ENCODE measurements at places on chromosomes 7 and 10.

DNA sequence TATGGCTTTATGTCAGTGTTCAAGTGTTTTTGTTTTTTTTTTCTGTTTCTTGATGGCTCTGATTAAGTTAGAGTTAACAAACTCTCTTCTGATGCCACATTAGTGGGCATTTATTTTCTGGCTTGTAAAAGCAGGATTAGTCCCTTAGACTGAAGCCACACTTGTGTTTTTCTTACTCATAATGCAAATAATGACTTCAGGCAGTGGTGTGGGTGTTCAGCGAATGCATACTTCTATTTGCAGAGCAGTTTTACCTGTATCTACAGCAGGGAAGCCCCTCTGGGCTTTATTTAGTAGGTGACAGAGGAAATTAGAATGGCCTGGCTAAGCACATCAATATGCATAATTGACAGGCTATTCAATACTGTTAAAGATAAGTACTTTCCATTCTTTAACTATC is 79.9 kb downstream of the CNNM2 start:
- no peak for DNase-seq

- no peak for DNase-seq
Observed at GRCh38 chr7:83204715-83205114, 42.0 kb upstream of the PCLO start.

GRCh38 chr7:151248346-151249033 is at the start of gene SMARCD3:
TSS of gene SMARCD3 (minus strand) at chr7:151248694. CDS start at chr7:151248562, 132 bp downstream.
- no peak for DNase-seq

GRCh38 chr10:71698737-71699136 is 20.8 kb downstream of the C10orf105 start:
- no peak for DNase-seq

GRCh38 chr7:101507791-101508252 is 121.3 kb downstream of the MYL10 start:
- DNase-seq: peak; percentile 22

GRCh38 chr10:8534891-8535290 is 480.4 kb downstream of the GATA3 start:
- DNase-seq: no peak

GRCh38 chr10:79401015-79401921 is 44.2 kb downstream of the ZCCHC24 start:
- no peak for DNase-seq

DNA sequence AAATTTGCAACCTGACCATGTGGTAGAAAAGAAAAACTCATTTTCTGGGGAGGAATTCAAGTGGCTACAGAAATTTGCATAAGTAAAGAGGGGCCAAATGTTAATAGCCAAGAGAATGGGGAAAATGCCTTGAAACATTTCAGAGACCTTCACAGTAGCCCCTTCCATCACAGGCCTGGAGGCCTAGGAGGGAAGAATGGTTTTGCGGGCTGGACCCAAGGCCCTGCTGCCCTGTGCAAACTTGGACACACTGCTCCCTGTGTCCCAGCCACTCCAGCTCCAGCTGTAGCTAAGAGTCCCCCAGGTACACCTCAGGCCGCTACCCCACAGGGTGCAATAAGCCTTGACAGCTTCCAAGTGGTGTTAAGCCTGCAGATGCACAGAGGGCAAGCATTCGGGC is 16.4 kb upstream of the DNAH11 start:
- DNase-seq: no peak

- DNase-seq: no peak
Observed at GRCh38 chr7:97555857-97556421, 175.9 kb upstream of the TAC1 start.

DNA sequence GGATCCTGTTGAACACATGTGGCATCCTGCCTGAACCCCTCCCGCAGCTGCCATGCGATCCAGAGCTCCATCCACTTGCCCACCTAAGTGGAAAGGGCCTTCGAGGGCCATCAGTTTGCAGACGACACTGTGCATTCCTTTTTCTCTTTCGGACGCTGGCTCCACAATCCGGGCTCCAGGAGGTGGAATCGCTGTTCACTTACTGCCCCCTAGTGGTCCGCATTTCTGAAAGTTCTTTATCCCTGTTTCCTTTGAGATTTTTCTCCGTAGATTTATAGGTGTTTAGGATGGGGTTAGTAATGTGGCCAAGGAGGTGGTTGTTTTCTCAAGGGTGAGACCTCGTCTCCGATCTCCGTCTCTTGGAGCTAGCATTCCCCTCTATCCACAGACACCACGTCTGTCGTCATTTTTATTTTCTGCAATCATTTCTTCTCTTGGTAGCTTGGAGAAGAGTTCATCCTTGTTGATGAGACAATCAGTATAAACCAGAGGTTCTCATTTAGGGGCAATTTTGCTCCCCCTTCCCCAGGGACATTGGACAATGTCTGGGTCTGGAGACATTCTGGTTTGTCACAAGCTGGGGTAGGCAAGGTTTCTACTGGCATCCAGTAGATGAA is 204.6 kb downstream of the ARHGAP21 start:
- DNase-seq: no peak

GRCh38 chr10:27258838-27259812 is 18.5 kb upstream of the ACBD5 start:
- DNase-seq: no peak

All from activated CD4-positive, alpha-beta T cell treated with anti-CD3 and anti-CD28 coated beads, Interleukin-2, amount 50 U/mL, for 24 hours (primary cell).